ENCODE measurements at places on chromosomes 6 and 20.

- no peak for DNase-seq
Observed at GRCh38 chr6:168333491-168333890, 13.9 kb upstream of the DACT2 start.

- DNase-seq = no peak
Observed at GRCh38 chr6:31952140-31952805, 6.4 kb downstream of the CFB start.

- DNase-seq = peak; percentile 91
Observed at GRCh38 chr6:10694302-10695085, at the start of the genes C6orf52 and PAK1IP1. TSS of gene C6orf52 (minus strand) at chr6:10694616. CDS start at chr6:10687550, 7,066 bp downstream. TSS of gene PAK1IP1 (plus strand) at chr6:10694972. CDS start at chr6:10694986, 14 bp downstream.

DNA sequence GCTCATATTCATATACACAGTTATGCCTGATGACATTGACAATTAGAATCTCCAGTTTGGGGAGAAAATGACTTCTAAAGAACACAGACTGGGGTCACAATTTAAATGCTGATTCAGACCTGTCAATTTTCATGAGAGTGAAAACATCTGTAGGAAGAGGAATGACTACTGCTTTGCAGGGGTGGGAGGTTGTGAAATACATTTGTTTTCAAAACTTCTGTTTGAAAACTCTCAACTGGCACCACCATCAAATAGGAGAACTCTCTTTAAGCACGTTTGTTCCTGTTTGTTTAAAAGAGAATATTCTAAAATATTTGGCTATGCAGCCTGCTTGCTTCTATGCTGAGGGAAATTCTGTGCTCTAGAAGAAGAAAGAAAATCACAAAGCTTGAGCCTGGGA is 50.8 kb upstream of the ADGRF5 start:
- DNase-seq = no peak

DNA sequence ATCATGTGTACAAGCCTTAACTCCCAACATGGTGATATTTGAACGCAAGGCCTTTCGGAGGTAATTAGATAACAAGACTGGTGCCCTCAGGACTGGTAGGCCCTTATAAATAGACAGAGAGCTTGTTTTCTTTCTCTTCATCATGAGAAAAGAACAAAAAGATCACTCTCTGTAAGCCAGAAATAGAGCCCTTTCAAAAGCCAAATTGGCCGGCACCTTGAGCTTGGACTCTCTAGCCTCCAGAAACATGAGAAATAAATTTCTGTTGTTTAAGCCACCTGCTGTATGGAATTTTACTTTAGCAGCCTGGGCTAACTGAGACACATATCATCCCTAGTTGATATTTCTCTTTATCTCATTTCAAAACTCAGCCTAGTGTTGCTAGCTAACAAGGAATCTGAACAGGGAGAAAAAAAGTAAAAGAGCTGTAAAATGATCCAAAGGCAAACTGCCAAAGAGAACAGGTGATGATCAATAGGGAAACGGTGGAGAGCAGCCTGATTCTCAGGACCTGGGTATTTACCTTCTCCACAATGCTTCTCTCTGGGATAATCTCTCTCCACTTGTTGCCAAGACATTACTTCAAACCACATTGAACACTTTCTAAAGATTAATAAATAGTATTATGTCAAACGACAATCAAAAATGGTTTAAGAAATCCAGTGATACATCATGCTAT is 6.1 kb downstream of the COL21A1 start:
- DNase-seq = no peak

DNA sequence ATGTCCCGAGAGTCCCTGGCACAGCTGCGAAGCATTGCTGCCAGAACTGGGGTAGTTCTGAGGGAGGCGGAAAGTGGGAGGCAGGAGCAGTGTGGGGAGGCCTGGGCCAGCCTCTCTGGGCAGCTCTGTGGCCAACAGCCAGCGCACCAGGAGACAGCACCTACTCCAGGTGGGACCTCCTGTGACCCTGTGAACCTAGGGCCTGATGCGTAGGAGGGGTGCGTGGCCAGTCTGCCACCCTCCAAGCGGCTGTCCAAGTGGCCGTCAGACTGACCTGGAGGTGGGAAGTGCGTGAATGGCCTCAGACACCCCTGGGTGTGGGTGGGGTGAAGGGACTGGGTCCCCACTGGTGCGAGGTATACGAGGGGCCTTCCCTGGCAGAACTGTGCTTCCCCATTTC is 15.5 kb downstream of the SS18L1 start:
- DNase-seq = no peak

DNA sequence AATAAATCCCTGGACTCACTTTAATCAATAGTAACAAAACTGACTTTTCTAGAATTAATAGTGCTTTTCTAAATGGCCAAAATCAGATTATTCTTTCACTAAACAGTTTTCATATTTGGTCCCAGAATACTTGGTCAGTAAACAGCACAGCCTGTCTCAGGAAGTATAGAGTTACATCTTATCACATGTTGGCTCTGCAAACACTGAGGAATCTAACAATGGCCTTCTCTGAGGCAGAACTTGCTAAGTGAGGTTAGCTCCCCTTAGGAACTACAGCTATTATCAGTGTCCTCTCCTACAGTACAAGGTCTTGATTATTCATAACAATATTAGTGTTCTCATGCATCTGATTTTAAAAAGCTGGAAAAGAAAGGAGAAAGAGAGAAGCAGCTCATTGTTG is 1622.8 kb downstream of the HACE1 start:
- DNase-seq = no peak

DNA sequence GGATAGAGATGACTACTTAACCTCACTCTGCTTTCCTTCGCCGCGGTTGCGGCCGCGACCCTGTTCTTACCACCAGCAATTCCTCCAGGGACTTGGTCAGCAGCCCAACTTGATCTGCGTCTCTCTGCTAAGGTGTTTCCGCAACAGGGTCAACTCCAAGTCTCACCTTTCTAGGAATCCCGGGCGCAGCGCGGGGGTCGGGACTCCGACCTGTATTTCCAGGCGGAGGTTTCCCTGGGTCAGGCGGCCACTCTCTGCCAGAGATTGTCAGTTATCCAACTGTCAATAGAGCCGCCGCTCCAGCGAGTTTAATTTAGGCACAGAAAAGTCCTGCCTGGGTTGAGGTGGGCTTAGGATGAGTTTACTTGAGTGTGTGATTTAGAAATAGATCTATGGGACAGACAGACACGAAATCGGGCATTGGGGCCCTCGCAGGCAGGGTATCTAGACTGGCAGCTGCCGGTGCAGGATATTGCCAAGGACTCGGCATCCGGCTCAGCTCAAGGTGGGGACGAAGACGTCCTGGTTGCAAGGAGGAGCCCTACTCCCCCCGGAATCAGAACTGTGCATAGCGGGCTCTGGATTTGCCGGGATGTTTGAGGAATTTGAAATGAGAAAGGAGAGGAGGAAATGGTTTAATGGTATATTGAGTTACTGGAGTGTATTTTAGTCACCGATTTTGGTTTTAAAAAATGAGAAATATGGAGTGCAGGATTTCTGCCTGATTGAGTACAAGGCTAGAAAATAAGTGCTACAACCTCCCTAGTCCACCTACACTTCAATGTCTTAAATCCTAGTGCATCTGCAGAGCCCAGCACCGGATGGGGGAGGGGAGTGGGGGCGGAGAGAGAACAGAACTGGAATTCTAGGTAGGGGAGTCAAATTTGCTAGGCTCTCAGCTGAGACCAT is 23.7 kb downstream of the POM121L2 start:
- DNase-seq = no peak

DNA sequence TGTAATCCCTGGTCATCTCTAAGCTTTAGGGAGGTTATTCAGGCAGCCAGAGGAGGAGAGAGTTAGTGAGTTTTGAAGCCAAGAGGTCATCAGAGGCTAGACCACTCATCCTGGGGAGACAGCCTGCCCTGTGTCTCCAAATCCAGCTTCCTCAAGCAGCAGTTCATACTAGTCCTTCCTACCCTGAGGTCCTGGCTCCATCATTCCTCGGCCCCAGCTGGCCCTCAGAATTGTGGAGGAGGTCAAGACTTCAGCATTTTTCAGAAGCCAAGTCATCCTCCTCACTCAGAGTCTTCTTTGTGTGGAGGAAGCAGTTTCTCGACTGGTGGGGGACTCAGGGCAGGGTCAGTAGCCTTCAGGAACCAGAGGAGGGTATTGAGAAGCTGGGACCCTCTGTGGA is 12.4 kb upstream of the KIAA1755 start:
- no peak for DNase-seq

DNA sequence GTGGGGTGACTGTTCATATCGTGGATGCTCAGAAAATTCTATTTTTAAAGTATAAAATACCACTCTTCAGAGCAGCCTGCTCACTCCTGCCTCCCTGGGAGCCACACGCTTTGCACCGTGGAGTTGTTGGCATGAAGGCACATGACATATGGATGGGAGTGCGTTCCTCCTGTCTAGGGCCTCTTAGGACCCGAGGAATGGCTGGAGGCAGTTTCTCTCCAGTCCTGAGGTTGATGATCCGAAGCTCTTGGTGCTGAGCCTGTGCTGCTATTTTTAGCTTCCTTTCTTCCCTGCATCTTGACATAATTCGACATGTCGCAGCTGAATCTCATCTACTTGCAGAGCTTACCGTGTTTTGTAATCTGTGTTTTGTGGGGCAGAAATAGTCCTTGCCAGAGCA is 73.9 kb downstream of the PHACTR3 start:
- DNase-seq = peak; percentile 35

- DNase-seq = no peak
Observed at GRCh38 chr6:166325383-166326042, 16.8 kb downstream of the SFT2D1 start.

DNA sequence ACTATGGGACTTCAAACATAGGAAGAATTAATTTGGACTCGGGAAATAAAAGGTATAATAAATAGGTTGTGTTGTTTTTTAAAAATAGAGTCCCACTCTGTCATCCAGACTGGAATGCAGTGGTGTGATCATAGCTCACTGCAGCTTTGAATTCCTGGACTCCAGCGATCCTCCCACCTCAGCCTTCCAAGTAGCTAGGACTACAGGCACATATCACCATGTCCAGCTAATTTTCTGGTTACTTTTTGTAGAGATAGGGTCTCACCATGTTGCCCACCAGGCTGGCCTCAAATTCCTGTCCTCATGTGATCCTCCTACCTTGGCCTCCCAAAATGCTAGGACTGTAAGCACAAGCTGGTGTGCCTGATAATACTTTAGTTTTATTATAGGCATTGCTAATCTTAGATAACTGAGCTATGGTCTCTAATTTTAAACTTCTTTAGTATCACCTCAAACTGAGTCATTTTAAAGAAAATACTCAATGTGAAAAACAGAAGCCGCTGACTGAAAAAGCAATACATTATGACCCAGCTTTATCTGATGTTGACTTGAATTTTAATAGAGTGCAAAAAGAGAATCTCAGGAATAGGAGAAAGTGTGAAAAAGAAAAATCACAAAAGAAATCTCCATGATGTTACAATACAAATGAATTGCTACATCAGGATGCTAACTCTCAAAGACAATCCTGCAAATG is 251.0 kb downstream of the RNGTT start:
- DNase-seq = no peak

- no peak for DNase-seq
Observed at GRCh38 chr6:168804331-168804730, 363.3 kb downstream of the SMOC2 start.

GRCh38 chr6:56756219-56756789 is 113.6 kb upstream of the DST start:
- no peak for DNase-seq

GRCh38 chr6:152124429-152125074 is 317.1 kb downstream of the ESR1 start:
- DNase-seq = no peak
